ENCODE measurements at places on chromosomes 5 and 9. TPM values are rescaled to one million over a fixed set of nuclear protein-coding genes. Genes with fewer than 3 reads are reported as not detected.

GRCh38 chr9:137267933-137268355 is 9.6 kb upstream of the TOR4A start:
- no peaks in the 10 kb centered on the region for H3K36me3 ChIP-seq
- no peak overlapping the region for H3K27ac ChIP-seq
- H3K4me1 ChIP-seq: peaks cover 10% of the 10 kb centered on the region
- H3K4me3 ChIP-seq: no peak overlapping the region

- H3K27me3 ChIP-seq: no peaks in the 10 kb centered on the region
- peak overlapping the region; percentile 61 for H3K4me3 ChIP-seq
- H3K36me3 ChIP-seq: no peaks in the 10 kb centered on the region
- peak; percentile 30 for DNase-seq
- H3K4me1 ChIP-seq: peaks cover 9% of the 10 kb centered on the region
These were observed 644 bp downstream of the NIM1K start for GRCh38 chr5:43192558-43193180.

DNA sequence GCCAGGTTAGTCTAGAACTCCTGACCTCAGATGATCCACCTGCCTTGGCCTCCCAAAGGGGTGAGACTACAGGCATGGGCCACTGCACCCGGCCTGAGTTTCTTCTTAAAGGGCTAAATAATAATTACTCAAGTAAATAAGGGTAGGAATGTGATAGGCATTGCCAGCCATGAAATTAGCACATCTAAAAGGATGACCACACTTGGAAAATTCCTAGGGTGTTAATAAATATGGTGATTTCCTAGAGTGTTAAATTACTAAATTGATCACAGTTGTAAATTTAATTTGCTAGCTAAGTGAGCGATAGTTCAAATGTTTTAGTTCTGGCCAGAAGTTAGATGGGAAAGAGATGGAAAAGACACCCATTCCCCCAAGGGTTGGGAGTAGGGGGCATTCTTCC is 53.4 kb downstream of the UBAP1 start:
- DNase-seq: no peak
- H3K4me1 ChIP-seq: peaks cover 14% of the 10 kb centered on the region
- H3K36me3 ChIP-seq: no peaks in the 10 kb centered on the region
- H3K27me3 ChIP-seq: no peaks in the 10 kb centered on the region

GRCh38 chr5:108966910-108967309 is 219.2 kb downstream of the FER start:
- no peaks in the 10 kb centered on the region for H3K27me3 ChIP-seq
- no peaks in the 10 kb centered on the region for H3K4me1 ChIP-seq
- DNase-seq: no peak

- peak overlapping the region; percentile 63 for H3K4me3 ChIP-seq
- peak overlapping the region; percentile 14 for H3K27ac ChIP-seq
- no peak for DNase-seq
These were observed 730 bp downstream of the ZMYND19 start for GRCh38 chr9:137589441-137590122.

GRCh38 chr9:72586388-72587130 is 65.2 kb downstream of the TMC1 start:
- H3K4me1 ChIP-seq: no peaks in the 10 kb centered on the region
- H3K4me3 ChIP-seq: no peak overlapping the region
- DNase-seq: no peak

DNA sequence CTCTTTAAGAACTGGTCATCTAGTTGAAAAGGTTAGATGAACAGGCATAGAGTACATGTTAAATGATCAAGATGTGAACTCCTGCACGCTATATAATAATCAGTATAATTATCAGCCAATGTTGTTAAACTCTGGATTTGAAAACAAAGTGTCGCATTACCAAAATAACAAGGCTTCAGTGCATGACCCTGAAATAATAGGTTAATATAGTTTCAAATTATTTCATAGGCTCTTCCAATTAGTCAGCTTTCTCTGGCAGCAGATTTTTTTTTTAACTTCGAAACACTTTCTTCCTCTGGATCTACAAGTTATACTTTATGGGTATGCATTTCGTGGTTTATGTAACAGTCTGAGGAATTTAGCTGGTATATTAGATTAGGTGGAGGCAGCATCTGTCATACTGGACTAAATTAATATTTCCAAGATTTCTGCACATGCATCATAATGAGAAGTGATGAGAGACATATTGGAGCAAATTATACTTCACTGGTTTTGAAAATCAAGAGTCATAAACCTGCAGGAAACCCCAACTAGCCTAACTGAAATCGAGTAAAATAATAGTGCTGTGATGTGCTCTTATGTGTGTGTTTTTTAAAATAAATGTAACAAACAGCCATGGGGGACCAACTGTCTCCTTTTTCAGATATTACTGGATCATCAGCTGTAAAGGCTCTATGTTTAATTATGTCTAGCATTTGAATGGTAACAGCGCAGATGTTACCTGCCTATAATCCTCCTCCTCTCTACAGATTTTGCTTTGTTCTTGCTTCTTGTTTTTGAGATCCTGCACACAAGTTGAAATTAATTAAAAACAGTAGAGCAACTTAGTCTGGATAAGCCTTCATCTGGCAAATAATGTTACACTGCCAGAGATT is 85.9 kb upstream of the CKMT2 start:
- no peak overlapping the region for H3K27ac ChIP-seq
- no peaks in the 10 kb centered on the region for H3K36me3 ChIP-seq

GRCh38 chr5:18959535-18959934 is 1028.5 kb downstream of the CDH18 start:
- H3K36me3 ChIP-seq: no peaks in the 10 kb centered on the region
- no peaks in the 10 kb centered on the region for H3K27me3 ChIP-seq
- DNase-seq: no peak
- H3K4me3 ChIP-seq: no peak overlapping the region

SUSD3 gene
- 537 TPM for total RNA-seq

DOCK2 gene
- 6.8 TPM for total RNA-seq

EFNA5 gene
- total RNA-seq: 5.4 TPM
